ENCODE measurements at places on chromosomes 6 and 20.

- no peak for DNase-seq
Measured at GRCh38 chr6:106315765-106316374, 9.7 kb downstream of the ATG5 start.

DNA sequence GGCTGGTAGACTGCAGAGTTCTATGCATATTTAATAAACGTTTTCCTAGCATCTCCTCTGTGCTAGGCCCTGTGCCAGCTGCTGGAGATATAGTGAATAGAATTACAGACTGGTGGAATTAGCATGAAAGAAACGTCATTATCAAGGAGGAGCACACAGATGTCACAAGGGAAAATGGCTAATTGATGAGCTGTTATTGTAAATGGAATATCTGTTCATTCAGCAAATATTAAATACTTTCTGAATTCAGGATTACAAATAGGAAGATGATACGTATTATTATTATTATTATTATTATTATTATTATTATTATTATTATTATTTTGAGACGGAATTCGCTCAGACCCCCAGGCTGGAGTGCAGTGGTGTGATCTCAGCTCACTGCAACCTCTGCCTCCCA is 1.2 kb downstream of the AAR2 start:
- no peak for DNase-seq

DNA sequence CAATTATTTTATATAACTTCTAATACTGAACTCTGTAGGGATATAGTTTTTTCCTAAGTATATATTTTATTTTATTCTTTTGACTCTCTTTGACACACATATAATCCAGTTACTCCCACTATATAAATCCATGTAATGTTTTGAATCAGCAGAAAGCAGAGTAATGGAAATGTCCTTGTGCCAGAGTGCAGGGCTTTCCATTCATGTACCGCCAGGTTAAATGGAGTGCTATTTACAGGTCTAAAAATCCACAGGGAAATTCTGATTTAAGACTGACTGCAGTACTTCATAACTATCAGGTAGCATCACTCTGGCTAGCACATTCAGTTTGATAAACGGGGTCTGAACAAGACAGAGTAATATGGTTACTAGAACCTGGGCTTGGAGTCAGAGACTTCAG is 626.8 kb downstream of the COL12A1 start:
- no peak for DNase-seq

DNA sequence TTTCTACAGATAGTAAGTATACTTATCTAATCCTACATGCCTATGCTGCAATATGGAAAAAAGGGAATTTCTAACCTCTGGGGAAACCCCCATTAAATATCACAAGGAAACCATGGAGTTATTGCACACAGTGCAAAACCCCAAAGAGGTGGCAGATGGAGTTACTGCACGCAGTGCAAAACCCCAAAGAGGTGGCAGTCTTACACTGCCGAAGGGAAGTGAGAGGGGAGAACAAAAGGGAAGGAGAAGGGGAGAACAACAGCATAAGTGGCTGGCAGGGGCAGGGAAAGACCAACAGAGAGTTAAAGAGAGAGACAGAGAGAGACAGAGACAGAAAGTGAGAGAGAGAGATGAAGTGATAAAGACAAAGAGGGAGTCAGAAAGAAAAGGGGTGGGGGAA is 43.8 kb upstream of the EIF2S2 start:
- DNase-seq = no peak

- no peak for DNase-seq
Measured at GRCh38 chr6:1255636-1256365, 56.1 kb upstream of the FOXQ1 start.
